ENCODE measurements at places on chromosomes 11 and 22.

GRCh38 chr11:34313099-34313517 lies 44.7 kb downstream of the ABTB2 start:
- DNase-seq, result no peak

- DNase-seq, result peak; percentile 36
These were observed 3.4 kb downstream of the FAM83F start for GRCh38 chr22:39997939-39998726.

DNA sequence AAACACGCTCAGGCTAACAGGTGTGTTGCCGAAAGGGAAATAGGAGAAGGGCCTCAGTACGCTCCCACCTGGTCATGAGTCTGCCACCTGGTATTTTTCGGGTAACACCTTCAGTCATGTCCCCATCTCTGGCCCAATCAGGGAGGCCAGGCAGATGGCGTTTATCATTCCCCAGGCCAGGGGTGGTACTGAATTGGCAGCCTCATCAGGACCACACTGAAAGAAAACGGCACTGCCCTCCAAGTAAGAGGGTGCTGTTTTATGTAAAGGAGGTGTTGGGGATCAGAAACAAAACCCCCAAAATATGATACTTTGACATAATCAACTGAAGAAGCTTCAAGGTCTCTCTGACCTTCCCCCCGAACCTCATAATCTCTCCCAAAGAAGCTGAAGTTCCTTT lies 58.9 kb downstream of the RCN1 start:
- DNase-seq, result no peak

DNA sequence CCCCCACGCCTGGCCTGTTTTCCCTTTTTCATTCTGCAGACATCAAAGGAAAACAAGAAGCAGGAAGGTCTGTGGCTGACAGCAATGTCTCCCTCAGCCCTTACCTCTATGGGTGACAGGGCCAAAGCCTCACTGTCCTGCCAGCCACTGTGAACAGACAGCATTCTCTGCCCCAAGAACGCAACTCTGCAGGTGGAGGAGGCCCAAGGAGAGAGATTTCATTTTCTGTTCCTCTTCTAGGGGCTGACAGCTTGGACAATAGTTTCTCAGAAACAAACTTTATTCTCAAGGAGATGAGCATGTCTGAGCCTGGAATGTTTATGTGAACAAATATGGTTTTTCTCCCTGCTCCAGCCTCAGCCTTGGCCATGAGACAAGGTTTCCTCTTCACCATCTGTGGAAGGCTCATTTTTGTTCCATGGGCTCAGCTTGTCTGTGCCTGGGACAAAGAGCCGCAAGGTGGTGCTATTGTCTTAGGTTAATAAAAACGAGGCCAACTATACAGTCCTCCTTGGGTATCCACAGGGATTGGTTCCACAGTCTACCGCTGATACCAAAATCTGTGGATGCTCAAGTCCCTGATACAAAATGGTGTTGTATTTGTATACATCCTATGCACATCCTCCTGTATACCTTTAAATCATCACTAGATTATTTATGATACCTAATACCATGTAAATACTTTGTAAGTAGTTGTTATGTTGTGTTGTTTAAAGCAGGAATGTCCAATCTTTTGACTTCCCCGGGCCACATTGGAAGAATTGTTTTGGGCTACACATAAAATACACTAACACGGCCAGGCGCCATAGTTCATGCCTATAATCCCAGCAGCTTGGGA lies 5.8 kb downstream of the PIWIL3 start:
- peak; percentile 61 for DNase-seq

GRCh38 chr11:14619603-14620531 lies 23.7 kb upstream of the PDE3B start:
- DNase-seq, result no peak

DNA sequence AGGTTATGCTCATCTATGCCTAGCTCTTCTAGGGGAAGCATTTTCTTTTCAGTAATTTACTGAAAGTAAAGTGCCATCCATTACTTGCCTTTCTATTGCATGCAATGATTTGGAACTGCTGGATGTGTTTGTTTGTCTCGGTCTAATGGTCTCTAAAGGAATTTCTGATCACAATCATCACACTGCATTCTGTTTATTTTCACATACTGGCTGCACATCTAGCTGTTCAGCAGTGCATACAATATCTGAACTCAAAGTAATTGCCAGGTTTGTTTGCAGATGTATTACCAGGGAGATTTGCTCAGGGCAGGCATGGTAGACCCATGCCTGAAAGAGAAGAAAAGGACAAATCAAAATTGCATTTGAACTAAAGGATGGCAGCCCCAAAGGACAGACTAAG lies 36.4 kb upstream of the CWF19L2 start:
- DNase-seq, result no peak

- DNase-seq, result no peak
These were observed 54.9 kb upstream of the LMO1 start for GRCh38 chr11:8318536-8318935.

Data from EL (cell line).